NB4 (cell line): ENCODE measurements at places on chromosomes 4 and X.

DNA sequence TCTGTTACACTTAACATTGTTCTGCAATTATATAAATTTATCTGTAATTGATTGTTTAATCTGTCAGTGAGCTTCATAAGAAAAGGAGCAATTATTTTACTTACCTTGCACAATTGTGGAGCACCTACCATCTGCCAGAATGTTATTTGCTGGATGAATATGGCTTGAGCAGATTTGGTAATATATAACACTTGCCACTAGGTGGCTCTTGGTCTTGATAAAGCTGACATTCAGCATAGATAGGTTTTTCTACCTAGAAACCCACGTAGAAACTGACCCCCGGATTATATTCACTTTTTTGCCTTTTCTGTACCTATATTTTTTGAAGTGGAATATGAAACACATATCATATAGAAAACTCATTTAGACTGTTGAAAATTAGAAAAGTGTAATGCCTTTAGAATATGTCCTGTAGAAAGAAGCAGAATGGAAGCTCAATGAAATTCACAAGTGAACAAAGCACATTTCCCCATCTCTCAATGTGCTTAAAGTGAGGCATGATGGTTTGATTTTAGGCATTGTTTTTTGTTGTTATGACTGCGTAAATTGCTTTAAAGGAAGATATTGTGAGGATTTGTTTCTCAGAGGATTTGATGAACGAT, 9.5 kb downstream of the RBPJ start:
- DNase-seq = peak; percentile 79

GRCh38 chrX:130100180-130100579, 10.1 kb downstream of the ELF4 start:
- DNase-seq = no peak

GRCh38 chr4:156553659-156554058, 417.9 kb downstream of the PDGFC start:
- DNase-seq = peak; percentile 7

GRCh38 chr4:183255487-183255886, 64.6 kb downstream of the CLDN22 start:
- no peak for DNase-seq

DNA sequence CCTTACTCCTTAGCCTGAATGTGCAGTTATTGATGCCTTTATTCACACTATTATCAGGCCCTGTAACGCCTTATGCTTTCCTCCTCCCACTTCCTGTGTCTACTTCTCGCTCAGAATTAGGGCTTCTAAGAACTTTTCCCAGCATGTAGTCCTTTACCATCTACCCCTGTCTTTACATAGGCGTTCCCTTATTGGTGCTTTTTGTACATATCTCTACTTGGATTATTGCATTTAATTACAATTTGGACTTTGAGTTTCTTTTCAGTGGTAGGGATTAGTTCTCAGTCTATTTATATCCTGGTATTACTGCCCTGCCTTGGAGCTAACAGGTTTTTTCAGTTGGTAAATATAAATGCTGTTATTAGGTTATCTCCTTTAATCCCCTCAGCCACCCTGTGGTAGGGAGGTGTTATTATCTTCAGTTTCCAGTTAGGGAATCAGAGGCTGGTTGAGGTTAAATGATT, 84.0 kb downstream of the RBPJ start:
- DNase-seq = no peak

GRCh38 chr4:1793940-1794808, 1.1 kb downstream of the FGFR3 start:
- DNase-seq = peak; percentile 34

DNA sequence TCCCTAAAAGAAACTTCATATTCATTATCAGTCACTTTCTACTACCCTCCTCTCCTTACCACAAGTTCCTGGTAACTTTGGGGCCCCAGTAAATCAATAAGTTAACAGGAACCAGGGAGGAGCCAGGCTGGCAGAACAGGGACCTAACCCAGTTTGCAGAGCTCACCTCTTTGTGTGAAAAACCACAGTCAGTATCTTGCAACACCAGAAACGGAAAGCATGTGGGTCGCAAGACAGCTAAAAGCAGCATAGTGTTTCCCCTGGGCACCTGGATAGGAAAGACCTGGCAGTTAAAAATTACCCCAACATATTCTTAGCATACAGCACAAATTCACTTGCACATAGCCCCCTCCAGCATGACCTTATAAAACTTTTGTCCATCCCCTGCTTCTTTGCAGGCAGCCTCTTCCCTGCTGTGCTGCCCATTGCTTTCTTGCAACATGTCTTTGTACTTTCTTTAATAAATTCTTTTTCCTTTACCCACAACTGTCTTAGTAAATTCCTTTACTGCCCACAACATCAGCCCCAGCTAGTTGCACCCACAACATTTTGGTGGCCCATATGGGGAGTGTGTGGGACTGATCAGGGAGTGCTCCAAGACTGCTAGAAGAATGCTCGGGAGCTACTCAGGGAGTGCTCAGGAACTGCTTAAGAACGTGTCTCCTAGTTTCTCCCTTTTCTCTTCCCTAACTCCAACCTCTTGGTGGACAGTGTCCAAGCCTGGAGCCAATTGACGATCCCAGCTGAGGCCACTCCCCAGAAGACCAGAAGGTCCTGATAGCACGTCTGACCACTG, 83.4 kb downstream of the MSN start:
- DNase-seq = peak; percentile 97

GRCh38 chrX:41085878-41086626, 807 bp downstream of the USP9X start:
- DNase-seq = peak; percentile 61

- no peak for DNase-seq
Observed at GRCh38 chr4:52045028-52045427, 6.1 kb upstream of the SPATA18 start.

DNA sequence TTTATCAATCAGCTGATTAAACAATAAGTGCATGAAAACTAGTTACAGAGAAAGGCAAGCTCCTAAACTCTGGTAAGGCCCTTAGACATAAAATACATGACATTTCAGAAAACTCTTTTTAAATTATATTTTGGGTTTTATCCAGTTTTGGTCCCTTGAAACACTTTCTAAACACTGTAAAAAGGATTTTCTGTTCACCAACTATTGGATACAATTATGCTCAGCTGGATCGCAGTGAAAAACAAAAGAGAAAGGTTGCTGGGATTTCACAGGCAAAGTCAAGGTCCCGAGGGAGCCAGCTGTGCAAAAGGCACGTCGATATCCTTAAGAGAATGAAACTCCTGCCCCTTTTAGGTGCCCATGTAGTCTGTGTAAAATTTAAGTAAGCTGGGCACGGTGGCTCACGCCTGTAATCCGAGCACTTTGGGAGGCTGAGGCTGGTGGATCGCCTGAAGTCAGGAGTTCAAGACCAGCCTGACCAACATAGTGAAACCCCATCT, 1018.4 kb upstream of the INTU start:
- DNase-seq = no peak

DNA sequence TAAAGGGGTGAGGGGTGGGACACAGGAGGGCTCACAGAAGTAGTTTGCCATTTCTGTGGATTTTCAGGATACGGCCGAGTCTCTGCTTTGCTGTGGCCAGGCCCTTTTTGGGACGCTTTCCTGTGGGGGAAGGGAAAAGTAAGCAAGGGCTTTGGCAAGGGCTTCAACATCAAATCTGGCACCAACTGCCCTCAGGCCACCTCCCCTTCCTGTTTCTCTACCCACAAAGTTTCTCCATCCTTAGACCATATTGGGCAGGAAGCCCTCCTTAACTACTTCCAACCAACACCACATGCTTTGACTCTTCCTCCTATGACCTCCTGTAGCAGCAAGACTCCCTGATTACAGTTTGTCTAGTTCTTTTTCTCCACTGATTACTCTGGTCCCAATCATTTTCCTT, 105.1 kb downstream of the PHF8 start:
- DNase-seq = peak; percentile 77

DNA sequence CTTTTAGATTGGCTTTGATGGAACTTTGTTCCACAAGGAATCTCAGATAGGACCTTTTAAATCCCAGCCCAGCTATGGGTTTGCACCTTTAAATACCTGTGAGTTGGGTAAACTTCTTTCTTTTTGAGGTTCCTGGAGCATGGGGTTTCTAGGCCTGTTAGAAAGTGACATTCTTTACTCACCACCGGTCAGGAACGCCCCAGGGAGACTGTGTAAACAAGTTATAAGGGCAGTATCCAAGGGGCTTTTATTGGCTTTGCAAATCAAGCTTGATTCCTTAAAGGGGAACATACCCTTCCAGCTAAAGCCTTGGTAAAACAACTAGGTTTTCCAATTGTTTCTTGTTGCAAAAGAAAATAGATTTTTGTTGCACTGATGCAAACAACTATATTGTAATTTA, 93.4 kb downstream of the TENT5D start:
- DNase-seq = no peak

DNA sequence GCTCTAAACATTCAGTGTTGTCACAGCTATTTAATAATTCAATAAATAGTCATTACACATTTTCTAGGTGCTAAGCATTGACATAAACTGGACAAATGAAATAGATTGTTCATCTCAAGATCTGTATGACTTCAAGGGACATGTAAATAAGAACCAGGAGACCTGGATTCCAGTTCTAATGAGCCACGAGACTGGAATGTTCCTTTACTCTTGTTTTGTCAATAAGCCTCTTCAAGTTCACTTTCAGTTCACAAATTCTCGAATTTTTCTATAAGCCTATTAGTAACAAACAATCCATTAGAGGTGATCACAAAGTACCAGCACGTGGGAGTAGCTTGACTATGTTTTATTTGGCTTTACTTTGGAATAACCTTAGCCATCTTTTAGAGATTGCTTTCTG, 514.0 kb upstream of the SMIM31 start:
- no peak for DNase-seq

DNA sequence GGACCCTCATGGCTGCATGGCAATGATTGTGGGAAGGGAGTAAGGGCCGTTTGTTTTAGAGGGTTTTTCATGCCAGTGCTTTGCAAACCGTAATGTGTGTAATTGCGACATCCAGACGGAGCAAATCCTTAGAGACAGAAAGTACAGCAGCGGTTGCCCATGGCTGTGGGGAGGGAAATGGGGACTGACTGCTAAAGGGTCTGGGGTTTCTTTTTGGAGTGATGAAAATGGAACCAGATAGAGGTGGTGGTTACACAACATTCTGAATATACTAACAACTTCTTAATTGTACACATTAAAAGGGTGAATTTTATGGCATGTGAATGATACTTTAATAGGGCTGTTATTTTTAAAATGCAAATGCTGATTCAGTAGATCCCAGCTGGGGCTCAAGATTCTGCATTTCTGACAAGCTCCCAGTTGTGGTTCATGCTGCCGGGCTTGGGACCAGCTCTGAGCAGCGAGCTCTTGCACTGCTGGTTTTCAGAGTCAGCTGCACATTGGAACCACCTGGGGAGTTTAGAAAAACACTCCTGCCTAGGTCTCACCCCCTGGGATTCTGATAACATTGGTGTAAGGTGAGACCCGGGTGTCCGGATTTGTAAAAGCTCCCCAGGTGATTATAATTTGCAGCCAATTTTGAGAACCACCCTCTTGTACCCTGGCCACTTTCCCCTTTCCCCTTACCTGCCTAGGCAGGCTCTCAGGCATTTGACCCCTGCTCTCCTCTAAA, 47.7 kb downstream of the PRPS1 start:
- peak; percentile 93 for DNase-seq

- no peak for DNase-seq
Observed at GRCh38 chrX:148580016-148580415, 79.6 kb downstream of the AFF2 start.

GRCh38 chrX:18537524-18537923, 112.1 kb downstream of the CDKL5 start:
- DNase-seq = no peak

GRCh38 chrX:53160297-53160983, 64.6 kb downstream of the KDM5C start:
- no peak for DNase-seq

GRCh38 chr4:140102421-140102820, 51.6 kb downstream of the MAML3 start:
- DNase-seq = peak; percentile 54

DNA sequence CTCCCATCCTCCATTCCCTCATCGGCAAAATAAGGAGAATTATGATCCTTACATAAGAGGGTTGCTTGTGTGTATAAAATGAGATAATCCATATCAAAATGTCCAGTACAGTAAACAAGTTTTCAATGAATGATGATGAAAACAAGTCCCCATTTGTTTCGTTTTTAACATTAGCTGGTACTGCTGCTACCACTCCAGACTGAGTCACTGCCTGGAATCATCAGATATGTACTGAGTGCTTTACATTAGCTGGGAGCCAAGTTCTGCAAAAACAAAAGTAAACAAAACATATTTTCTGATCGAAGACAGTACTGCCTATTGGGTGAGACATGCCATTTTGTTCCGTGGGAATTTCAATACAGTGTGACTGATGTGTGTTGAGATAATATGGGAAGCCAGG, 123.2 kb upstream of the IGFBP7 start:
- no peak for DNase-seq

GRCh38 chrX:52082578-52082977, 13.6 kb upstream of the MAGED4B start:
- DNase-seq = no peak

DNA sequence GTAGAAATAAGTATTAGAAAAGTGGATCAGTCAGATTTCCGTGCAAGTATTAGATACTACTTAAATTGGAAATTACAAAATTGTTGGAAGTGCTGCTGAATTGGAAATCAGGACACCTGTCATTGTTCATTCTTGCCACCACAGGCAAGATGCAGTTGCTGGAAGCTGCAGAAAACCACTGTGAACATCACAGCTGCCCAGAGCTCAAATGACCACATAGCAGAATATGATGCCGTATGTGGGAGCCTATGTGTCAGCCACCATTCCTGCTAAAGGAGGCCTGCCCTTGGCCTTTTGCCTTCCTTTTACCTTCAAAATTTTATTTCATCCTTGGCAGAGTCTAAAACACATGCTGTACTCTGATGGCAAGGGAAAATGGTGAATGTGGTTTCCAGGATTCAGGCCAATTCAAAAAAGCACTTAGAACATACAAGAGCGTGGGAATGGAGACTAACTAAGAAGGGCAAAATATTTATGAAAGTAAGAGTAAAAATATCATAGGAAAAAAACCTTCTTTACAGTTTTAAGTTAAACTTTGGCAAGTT, 1005.5 kb upstream of the GRID2 start:
- DNase-seq = no peak

DNA sequence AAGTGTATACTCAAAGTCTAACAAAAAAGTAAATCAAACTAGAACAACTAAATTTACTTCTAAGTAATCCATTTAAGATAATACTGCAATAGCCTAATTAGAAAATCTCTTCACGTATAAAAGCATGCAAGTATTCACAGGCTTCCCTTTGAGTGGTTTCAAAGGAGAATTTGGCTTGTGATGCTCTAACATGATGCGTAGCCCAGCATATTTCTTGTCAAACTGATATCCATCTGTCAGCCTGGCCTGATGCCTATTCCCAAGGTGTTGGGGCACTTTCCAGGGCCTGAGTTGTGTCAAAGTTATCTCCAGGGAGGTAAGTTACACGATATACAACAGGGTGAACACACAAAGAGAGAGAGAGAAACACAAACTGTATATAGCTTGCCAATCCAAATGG, 287.0 kb upstream of the MAGEB18 start:
- no peak for DNase-seq

GRCh38 chr4:11799196-11799595, 370.5 kb upstream of the HS3ST1 start:
- DNase-seq = no peak

- no peak for DNase-seq
Observed at GRCh38 chr4:153154007-153154975, 50.0 kb upstream of the TRIM2 start.
